ENCODE measurements at places on chromosomes 3 and 15. TPM values are rescaled to one million over a fixed set of nuclear protein-coding genes. Genes with fewer than 3 reads are reported as not detected.

The GLDN gene
- not detected for total RNA-seq

The CASR gene
- not detected for total RNA-seq

The HRH1 gene
- 11.2 TPM for total RNA-seq

The LIPH gene
- total RNA-seq = not detected

The SCAMP5 gene
- total RNA-seq = 3.6 TPM

The KLHL40 gene
- not detected for total RNA-seq

All from mammary microvascular endothelial cell (primary cell).